ENCODE measurements at places on chromosomes 4 and X.

GRCh38 chrX:20495575-20495974, 228.9 kb upstream of the RPS6KA3 start:
- no peak for DNase-seq

DNA sequence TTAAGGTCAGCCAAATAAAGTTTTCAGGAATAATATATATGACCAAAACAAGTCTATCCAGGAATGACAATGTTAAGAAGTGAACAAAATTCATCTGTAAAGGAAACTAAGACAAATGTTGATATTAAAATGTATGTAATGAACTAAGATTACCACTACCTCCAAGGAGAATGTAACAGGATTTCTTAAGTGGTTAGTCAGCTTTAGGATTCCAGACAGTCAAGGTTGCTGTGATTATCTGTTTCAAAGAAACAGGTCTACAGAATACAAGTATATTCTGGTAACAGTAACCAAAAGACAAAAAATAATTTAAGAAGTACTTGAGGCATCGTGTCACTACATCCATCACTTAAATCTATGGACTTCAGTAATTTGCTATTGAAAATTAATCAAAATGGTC, 172.8 kb downstream of the SCFD2 start:
- no peak for DNase-seq

DNA sequence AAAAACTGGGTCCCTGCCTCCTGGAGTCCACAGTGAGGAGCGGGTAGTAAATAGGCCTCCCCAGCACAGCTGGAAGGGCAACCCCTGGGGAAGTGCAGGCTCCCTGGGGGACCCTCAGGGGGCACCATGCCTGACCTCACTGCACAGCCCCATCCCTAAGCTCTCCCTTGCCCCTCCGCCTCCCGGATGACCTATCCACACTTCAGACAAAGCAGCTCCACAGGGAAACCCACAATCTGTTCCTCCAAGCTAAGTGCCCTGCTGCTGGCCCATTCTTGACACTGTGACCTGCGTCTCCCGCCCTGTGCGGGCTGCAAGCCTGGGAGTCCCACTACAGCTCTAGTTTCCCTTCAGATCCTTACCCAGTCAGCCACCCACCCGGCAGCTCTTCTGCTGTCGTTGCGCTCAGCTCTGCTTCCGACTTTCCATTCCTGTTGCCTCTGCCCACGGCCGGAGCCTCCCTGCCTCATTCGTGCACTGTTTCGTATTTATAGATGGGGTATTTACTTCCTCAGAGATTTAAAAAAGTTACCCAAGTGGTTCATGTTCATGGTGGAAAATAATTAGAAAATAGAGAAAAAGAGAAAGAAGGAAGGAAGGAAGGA, 47.0 kb upstream of the STOX2 start:
- no peak for DNase-seq

- DNase-seq: no peak
Observed at GRCh38 chrX:72113461-72113860, 18.3 kb downstream of the RTL5 start.

DNA sequence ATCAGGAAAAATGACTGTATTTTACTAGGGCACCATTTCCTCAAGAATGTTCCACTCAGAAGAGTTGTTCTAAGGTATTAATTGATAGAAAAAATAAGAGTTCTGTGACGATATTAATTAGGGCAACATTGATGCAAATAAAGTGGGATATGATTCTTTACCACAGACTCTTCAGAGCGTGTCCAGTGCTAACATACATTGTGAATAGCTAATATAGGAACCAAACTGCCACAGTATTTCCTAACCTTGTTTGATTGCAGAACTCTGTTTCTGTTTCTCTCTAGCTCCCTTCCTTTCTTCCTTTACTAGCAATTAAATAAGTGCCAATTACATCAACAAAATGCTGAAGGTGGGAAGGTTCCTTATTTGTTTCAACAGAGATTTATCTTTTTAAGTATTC, 154.1 kb upstream of the CPEB2 start:
- DNase-seq: no peak

DNA sequence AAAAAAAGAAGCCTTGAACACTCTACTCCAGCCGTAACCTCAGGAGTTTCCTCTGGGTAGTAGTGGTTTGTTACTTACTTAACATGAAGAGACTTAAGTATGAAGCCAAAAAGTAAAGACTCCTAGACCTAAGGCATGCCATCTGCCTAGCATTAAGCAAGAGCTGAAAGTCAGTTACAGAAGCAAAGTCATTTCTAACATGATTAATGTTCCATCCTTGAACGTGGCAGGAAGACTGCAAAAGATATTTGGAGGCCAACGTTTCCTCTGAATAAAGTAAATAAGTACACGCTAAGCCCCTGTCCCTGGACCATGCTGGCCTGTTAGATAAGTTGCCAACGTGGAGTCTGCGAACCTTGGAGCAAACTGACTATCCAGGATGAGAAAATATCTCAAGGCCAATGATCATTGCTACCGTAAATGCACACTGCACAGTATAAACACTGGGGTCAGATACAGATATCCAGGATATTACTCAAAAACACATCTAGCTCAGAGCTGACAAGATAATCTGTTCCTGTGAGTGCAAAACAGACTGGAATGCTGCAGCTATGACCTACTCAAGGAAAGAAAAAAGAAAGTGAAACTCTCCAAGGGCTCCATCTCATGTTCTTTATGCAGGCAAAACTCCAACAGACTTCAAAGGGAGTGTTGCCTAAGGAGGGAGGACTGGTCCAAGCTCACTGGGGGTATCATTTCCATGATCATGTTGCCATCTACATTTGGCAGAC, 255.8 kb downstream of the COL25A1 start:
- no peak for DNase-seq

- no peak for DNase-seq
Observed at GRCh38 chr4:39102297-39102696, 40.3 kb downstream of the KLHL5 start.

GRCh38 chr4:70613306-70614183, 15.0 kb upstream of the ENAM start:
- no peak for DNase-seq

DNA sequence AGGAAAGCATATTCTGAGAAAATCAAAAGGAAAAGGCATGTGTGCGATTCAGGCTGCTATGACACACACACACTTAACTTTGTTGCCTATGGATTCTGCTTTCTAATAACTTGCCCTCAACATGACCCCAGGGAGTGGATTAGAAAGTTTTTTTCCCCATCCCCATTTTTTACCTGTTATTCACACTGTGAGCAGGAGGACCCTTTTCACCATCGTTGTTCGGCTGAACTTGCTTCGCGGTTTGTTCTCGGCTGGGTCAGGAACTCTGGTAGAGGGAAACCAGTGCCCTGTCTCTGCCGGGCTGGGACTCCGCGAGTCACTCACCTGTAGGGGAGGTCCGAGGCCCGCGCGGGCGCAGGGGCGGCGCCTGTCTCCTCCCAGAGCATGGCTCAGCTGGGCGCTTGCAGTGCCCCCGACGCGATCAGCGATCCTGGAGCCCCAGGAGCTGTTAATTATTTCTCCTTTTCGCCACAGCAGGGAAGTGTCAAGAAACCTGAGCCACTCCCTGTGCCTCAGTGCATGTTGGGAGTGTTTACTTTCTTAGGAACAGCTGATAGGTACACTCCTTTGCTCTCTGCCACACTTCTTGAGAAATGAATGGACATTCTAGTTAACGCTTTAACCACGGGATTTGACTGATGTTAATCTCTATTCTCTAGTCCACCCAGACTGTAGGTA, at the start of gene RASSF6:
TSS of gene RASSF6 (minus strand) at position 322 of the 678 bp plus-strand sequence. CDS start 8,641 bp downstream, outside the sequence.
- no peak for DNase-seq

DNA sequence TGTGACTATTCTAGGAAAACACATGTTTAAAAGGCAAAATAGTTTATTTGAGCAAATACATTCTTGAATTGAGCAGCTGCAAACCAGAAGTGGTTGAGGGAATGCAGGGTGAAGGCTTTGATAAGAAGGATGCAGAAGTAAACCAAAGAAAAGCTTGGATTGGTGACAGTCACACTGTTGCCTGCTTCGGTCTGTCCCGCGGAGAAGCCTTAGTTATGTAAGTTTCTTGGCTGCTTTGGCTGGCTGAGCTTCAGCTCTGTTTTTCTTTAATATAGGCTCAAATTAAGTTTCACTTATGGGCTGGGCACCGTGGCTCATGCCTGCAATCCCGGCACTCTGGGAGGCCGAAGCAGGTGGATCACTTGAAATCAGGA, 67.6 kb downstream of the FAM53A start:
- no peak for DNase-seq

- no peak for DNase-seq
Observed at GRCh38 chr4:153221783-153222706, 17.8 kb downstream of the TRIM2 start.

DNA sequence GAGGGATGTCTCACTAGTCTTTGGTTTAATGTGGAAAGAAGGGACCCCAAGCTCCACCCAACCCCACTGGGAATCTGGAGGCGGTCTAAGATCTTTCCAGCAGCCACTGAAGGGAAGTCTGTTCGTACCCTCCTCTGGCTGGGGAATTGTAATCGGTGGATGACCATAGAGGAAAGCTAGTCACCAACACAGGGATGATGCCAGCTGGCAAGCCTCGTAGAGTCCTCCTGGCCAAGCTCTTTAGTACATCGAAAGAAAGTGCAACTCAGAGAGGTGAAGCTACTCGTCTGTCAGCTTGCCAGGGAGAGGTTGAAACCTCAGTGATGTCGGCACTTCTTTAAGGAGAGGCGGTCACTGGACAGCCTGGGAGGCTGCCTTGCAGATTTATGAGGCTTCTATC, 58.7 kb downstream of the MAMLD1 start:
- no peak for DNase-seq

DNA sequence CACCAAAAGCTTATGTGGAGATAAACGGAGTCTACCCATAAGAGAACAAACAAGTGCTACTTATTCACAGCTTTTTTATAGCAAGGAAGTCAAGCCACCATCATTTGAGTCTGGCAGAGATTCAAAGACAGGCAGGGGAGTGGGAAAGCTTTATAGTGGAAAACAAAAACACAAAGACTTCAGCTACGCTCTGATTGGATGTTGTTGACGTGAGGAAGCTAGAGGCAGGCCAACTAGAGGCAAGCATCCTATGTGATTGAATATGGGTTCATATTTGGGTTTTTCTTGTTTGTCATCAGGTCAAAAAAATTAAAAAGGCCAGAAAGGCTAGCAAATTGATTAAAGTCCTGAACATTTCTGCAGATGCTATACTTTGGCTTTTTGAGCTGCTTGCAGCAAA, 719 bp upstream of the TCEAL4 start:
- DNase-seq: no peak

- no peak for DNase-seq
Observed at GRCh38 chr4:115310641-115311040, 197.2 kb upstream of the NDST4 start.

DNA sequence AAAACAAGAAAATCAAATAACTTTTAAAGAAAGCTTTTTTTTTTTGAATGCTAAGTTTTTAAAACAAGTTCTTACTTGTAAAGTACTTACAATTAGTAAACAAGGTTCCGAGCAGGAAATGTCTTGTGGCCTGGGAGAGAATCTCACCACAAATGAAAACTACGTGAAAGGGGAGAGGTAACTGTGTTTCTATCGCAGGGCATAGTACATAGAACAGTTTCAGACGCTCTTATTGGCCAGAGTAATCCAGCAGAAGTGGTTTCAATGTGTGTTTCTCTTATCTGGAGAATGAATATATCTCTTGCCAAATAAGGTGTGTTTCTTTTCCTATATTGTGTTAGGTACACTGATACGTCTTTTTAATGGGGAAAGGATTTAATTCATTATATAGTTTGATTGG, at the start of gene PLAC8:
TSS of gene PLAC8 (minus strand) at position 154 of the 400 bp plus-strand sequence. CDS start 6,808 bp downstream, outside the sequence.
- DNase-seq: no peak

- peak; percentile 36 for DNase-seq
Observed at GRCh38 chr4:6198278-6198677, 2.1 kb downstream of the JAKMIP1 start.

- DNase-seq: no peak
Observed at GRCh38 chr4:76199664-76200211, 13.9 kb downstream of the SCARB2 start.

DNA sequence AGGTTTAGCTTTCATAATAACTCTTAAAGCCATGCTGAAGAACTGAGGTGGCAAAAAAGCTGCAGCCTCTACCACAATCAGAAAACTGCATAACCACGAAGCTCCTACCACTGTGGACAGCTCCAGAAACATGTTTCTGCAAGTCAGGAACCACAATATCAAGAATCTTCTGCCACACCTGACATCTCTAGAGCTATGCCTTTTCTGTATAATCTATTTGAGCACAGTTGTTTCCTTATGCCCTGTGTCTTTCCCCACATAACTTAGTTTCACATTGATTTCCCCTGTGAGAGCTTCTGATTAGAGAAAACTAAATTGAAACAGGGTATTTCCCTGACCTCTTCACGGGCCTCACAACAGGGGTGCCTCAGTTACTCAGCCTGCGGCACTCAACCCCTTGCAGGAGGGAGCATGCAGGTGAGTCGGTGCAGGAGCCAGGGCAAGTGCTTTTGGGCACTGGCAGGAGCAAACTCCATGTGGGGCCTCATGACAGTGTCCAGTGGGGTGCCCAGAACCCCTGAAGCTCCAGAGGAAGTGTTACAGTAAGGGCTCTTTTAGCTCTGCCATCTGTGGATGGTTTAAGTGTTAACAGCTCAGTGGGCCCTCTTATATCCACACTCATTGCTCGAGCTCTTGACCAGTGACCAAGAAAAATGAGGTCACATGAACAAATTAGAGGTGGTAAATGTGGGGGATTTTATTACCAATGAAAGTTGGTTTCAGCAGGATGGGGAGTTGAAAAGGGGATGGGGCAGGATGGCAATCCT, 132.8 kb upstream of the BMP3 start:
- no peak for DNase-seq

- no peak for DNase-seq
Observed at GRCh38 chr4:69836287-69836686, 23.7 kb downstream of the SULT1E1 start.

GRCh38 chr4:2731907-2732317, 24.2 kb downstream of the TNIP2 start:
- no peak for DNase-seq

- DNase-seq: no peak
Observed at GRCh38 chr4:94650690-94651089, 107.1 kb upstream of the BMPR1B start.

GRCh38 chr4:127036296-127036695, 596.5 kb upstream of the INTU start:
- DNase-seq: no peak

DNA sequence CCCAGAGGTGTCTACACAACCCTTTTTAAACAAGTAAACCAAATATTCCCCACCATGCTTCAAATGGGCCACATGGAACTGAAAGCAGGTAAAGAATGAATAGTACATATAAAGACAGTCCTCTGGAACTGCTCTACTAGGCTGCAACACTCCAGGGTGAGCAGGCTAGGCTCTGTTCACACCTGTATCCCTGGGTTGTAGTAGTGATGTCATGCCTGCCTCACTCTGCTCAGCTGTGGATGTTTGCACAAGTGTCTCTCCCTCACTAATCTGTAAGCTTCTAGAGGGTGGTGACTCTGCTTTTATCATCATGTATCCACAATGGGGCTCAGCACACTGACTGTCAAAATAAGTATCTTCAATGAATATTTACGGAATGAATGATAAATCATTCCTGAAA, 20.4 kb downstream of the LEF1 start:
- no peak for DNase-seq

DNA sequence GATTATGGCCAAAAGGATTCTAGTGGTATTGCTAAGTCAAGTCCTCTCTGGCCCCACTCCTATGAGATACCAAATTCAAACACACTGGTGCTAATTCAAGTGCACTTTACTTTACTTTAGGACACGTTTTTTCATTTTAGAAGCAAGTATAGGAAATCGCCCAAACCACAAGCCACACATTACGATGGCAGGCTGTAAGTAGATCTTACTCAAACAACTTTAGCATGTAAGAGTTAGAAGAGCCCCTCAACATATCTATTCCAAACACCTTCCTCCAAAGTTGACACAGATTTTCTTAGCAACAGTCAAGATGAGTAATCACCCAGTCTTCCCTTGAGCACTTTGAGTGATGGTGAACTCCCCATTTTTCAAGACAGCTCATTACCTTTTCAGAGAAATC, 43.6 kb downstream of the DRD5 start:
- no peak for DNase-seq
